Left renal cortex interstitium (tissue), 4 donors: ENCODE measurements at places on chromosomes 12 and 14.
A peak's percentile ranks its signal among the peaks of the same experiment; 100 is the strongest.

- DNase-seq, result no peak
Observed at GRCh38 chr12:65106948-65107347, 14.2 kb downstream of the WIF1 start.

DNA sequence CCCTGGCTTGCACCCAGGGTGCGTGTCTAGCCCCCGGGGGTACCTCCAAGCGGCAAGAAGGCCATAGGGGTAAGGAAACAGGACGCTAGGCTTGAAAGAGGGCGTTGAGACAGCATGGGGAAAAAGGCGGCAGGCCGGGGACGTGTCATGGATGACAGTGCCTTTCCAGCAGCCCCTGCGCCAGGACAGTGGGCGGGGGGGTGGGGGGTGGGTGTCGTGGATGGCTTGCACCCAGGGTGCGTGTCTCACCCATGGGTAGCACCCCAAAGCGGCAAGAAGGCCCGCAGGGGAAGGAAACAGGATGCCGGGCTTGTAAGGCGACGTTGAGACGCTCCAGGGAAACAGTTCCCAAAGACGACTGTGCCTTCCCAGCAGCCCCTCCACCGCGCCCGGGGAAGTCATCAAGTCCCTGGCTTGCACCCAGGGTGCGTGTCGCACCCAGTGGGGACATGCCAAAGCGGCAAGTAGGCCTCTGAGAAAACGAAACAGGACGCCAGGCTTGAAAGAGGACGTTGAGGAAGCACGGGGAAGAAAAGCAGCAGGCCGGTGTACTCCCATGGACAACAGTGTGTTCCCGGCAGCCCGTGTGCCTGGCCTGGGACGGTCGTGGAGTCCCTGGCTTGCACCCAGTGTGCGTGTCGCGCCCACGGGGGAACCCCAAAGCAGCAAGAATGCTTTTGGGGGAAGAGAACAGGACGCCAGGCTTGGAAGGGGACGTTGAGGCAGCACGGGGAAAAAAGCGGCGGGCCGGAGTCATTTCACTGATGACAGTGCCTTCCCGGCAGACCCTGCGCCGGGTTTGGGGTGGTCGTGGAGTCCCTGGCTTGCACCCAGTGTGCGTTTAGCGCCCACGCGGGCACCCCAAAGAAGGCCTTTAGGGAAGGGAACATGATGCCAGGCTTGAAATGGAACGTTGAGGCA lies 163.5 kb upstream of the ALG10B start:
- DNase-seq, result no peak

- DNase-seq, result no peak
Observed at GRCh38 chr12:95316798-95317197, 99.2 kb downstream of the VEZT start.

DNA sequence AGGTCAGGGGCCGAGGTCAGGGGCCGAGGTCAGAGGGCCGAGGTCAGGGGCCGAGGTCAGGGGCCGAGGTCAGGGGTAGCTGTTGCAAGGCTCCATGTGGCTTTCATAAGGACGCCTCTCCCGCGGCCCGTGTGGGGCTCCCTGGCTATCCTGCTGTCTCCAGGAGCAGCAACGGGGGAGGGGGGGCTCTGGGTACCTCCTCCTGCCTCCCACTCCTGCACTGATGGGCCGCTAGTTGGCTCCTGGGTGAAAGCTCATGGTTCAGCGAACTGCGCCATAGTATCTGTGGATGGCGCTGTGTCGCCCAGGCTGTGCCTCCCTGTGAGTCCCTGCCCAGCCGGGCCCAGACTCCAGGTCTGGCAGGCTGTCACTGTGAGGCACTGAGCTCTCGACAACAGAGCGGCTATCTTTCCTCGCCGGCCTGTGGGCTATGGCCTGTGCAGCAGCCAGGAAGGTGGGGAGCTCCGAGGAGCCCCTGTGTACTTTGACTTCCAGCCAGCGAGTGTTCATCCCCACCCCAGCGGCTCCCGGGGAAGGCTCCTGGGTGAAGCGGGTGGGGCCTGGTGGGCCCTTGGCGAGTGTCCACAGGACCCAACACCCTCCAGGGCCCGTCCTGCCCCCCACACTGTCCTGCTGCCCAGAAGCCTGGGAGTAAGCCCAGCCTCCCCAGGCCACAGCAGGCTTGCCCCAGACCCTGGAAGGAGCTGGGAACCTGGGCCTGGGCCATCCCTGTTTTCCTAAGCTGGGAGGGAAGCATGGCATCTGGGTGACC lies 8.1 kb downstream of the RFLNA start:
- DNase-seq, result no peak

- DNase-seq, result no peak
Observed at GRCh38 chr14:20546877-20547276, 14.0 kb downstream of the RNASE9 start.

DNA sequence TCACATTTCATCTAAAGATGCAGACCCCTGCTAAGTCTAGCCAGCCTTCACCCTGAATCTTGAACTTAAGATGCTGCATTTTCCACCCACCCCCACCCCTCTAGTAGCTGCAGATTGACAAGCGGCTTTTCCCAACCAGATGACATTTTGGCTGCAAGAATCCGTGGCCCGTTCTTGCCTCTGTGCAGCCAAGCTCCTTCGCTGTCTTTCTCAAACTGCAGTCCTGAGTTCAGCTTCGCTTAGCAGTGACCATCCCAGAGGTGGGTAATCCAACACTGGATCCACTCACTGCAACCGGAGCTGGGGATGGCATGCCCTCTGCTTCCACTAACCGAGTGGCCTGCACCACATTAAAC lies 765 bp upstream of the NFYB start:
- DNase-seq, result peak; percentile 26

GRCh38 chr12:52087961-52088820 lies 8.7 kb downstream of the SMIM41 start:
- DNase-seq, result no peak

- no peak for DNase-seq
Observed at GRCh38 chr12:104619305-104619704, 162.6 kb downstream of the CHST11 start.

DNA sequence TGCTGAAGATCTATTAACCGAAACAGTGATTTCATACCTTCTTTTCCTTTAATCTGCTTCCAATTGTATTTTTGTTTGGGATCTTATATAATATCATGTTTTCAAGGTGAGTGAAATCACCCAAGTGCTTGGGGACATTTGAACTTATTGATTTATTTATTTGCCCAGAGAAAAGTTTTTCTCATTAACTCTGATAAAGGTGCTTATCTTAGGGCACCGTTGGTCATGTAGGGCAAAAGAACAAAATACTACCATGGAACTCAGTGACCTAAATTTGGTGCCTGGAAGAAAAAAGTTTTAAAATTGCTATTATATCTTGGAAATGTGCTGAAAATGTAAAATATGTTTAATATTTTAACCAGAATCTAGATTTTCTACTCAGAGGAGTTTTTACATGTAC lies 207.4 kb upstream of the NPAS3 start:
- no peak for DNase-seq

- DNase-seq, result no peak
Observed at GRCh38 chr14:57274551-57274950, 5.8 kb downstream of the AP5M1 start.

- no peak for DNase-seq
Observed at GRCh38 chr12:77339610-77340009, 274.2 kb upstream of the E2F7 start.

DNA sequence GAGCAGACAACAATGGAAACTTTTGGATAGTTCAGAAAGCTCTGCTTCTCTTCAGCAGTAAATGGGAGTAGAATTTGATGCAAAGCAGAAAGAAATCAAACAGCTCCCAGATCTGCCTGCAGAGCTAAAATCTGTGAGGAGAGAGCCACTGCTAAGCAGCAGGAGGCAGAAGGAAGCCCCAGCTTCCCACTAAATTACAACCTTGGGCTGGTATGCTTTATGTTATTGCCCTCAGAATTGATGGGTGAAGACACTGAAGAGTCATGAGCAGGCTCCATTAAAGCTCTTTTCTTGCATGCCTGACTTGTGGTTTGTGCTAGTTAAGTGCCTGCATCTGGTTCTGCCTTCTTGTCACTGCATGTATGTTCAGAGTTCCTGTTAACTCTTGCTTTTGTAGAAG lies 8.4 kb downstream of the ZC2HC1C start:
- no peak for DNase-seq

DNA sequence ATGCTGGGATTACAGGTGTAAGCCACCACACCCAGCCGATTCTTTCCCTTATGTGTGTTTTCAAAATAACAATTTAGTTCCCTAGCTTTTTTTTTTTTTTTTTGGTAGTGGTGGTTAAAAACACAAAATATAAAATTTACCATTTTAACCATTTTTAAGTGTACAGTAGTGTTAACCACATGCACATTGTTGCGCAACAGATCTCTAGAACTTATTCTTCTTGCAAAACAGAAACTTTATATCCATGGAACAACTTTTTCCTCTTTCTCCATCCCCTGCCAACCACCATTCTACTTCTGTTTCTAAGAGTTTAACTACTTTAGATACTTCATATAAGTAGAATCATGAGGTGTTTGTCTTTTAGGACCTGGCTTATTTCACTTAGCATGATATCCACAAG lies 1.1 kb upstream of the NDUFA12 start:
- DNase-seq, result no peak

- DNase-seq, result no peak
Observed at GRCh38 chr12:106275458-106275857, 27.1 kb upstream of the TCP11L2 start.

DNA sequence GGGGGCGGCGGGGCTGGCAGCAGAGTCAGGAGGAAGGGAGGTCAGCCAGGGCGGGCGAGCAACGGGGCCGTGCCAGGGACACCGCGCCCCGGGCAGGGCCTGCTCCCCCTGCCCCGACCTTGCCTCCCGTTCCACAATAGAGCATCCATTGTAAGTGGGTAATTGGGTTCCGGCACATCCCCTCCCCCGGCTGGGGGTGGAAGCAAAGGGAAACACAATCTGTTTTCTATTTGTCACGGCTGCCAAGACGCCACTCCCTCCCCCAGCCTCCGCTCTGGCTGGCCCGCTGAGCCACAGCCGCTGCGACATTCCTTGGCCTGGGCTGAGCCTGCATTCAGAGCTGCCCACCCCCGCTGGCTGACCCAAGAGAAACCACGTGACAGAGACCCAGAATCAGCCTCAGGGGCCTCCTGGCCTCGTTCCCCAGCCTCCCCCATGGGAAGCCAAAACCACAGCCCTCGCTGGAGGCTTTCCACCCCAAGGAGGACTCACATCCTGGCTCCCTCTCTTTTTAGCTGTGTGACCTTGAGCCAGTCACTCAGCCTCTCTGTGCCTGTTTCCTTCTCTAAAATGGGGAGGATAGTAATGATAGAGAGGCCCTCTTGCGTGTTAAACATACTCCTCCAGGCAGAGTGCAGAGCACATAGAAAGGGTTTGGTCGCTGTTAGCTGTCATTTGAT lies 117.6 kb downstream of the SCARB1 start:
- DNase-seq, result peak; percentile 81

DNA sequence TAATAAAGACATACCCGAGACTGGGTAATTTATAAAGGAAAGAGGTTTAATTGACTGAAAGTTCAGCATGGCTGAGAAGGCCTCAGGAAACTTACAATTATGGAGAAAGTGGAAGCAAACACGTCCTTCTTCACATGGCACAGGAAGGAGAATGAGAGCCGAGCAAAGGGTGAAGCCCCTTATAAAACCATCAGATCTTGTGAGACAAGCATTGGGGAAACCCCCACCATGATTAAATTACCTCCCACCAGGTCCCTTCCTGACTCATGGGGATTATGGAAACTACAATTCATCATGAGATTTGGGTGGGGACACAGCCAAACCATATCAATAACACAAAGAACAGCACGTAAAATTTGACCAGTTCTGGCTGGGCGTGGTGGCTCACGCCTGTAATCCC lies 85.6 kb upstream of the ATF7IP start:
- no peak for DNase-seq

DNA sequence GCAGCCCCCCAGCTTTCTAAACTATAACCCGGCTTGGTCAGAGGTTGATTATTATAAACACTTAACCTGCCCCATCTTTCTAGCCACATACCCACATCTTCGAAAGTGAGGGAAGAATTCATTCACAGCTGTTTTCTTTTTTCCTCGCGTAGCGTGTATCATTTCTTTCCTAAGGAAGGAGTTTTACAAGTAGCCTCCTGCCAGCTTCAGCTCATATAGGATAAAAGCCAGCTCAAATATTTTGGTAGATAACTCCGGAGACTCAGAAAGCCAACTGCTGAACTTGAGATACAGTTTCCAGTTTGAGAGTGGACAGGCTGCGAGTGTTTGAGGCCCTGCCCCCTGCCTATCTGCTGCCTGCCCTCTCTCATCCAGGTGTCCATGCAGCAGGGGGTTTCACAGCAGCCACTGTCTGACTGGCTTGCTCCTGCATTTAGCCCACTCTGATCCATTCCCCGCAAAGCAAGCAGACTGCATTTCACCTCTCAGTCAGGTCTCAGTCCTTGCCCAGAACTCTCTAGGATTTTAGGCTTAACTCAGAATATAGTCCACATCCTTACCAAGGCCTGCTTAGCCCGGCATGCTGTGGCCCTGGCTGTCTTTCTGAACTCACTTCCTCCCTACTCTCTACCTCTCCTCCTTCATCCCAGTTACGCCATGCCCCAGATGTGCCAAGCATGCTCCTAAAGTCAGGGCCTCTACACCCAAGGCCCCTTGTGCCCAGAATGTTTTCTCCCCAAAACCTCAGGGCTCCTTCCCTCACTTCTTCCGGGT lies 46.9 kb downstream of the EVL start:
- DNase-seq, result no peak

GRCh38 chr12:119528241-119528640 lies 65.3 kb upstream of the TMEM233 start:
- DNase-seq, result no peak

- DNase-seq, result no peak
Observed at GRCh38 chr14:64147126-64147790, 146.9 kb downstream of the ESR2 start.

DNA sequence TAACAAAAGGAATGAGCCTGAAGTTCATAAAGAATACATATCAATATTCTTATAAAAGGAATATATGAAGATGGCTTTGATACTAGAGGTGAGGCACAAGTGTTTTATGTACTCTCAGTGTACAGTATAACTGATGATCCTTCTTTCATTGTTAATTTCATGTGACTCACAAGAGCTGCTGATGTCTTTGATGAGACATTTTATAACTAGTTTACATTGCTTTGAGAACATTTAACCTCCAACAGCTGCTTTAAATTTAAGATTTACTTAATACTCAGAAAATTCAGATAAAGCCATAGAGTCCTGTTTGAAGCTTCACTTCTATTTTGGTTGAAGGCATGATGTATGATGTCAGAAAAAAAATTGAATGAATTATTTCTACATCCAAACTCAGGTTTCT lies 59.8 kb downstream of the WASHC4 start:
- no peak for DNase-seq

DNA sequence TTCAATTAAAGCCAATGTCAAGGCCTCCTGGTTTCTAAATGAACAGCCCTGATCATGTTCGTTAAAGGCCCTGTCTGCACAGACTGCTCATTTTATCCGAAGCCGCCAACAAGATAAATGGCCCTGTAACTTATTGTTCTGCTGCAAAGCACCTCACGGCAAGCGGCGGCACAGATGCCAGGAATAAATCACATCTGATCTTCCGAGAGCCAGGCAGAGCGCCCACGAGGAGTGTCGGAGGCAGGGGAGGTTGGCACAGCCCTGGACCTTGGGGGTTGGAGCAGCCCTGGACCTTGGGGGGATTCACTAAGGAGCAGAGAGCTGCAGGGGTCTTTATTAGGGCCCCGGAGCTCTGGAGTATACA lies 110.5 kb downstream of the SCARB1 start:
- DNase-seq, result no peak
